ENCODE measurements at places on chromosomes 2 and 18.

- DNase-seq: no peak
Observed at GRCh38 chr2:215493376-215493775, 57.5 kb upstream of the FN1 start.

DNA sequence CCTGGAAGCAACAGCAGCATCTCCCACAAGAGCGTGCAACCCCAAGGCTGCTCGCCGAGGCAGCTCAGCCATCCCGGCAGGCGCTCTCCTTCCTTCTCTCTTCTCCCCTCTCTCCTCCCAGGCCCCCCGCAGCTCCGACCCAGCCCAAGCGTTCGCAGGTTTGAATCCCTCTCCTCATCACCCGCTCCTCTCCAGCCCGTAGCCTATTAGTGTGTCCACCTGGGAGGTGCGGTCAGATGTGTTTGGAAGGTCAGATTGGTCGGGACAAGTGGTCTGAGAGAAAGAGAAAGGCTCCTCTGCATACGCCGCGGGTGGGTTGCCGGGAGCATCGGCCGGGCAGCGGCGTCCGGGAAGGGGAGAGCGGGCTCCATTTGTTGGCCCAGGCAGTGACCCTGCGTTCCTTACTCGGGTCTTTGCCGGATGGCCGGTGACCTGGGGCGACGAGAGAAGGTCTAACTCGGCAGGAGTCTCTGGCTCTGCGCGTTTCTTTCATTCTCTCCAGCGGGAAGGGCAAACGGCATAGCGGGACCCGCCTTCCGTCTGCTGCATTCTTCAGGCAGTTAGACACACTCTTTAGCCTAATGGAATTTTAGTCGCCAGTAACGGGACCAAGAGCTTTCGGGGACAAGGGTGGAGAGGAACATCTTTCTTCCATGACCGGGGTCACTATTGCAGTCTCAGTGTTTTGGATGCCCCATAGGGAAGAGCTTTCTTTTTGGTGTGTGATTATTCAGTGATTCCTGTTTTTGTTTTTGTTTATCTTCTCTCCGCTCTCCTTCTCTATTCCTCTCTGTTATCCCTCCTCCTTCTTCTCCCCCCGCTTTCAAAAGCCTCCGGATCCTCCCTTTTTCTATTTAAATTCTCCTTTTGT, 1.1 kb upstream of the TMEFF2 start:
- DNase-seq: no peak

DNA sequence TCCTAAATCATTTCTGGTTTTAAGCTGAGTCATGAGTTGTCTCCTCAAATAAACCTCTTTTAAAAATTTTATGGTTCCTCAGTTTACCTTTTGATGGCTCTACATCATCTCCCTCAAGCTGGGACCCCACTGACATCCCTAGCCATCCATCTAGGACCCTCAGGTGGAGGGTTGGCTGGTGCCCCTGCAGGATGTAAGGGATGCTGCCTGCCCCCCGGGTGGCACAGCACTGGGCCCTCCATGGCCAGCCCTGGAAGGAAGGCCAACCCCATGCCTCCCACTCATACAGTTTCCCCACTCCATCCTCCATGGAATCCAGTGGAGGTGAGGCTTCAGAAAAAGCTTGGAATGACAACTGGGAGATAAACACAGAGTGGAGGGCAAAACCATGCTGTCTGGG, 17.2 kb upstream of the GPC1 start:
- no peak for DNase-seq

DNA sequence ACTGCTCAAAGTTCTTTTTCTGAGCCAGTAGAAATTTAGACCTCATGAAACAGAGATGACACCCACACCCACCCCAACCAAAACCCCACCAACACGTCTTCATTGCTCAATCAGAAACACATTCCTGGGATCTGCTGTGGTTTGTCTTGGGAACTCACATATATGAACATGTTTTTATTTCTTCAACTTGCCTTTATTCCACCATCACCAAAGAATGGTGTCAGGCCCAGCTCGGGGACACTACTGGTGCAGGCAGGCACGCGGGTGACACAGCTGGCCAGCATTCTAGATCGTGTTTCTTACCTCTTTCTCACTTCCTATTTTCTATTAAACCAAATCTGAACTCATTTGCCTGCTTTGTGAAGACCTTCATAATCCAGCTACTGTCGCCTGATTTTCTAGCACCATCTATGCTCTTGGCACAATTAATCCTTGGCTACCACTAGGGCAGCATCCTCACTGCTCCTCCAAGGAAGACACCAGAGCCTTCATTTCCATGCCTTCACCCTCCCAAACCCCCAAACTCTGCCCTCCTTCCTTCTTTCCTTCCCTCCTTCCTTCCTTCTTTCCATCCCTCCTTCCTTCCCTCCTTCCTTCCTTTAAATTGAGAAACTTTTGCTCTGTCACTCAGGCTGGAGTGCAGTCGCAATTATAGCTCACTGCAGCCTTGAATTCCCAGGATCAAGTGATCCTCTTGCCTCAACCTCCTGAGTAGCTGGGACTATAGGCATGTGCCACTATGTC, 157.1 kb downstream of the BCL2 start:
- no peak for DNase-seq

GRCh38 chr18:6748241-6748640, 18.7 kb downstream of the ARHGAP28 start:
- DNase-seq: peak; percentile 74

DNA sequence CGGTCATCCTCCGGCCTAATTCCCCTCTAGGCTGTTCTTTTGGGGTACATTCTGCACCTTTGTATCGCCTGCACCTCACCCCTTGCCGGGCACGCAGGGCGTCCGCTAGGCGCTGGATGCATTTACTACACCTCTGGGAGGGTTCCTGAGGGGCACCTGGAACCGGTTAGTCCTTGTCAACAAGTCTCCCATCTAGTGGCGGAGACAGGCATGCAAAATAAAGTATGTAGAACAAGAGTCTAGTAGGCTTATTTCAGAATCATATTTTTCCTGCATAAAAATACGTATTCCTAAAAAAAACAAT, 705 bp upstream of the TEX261 start:
- no peak for DNase-seq

DNA sequence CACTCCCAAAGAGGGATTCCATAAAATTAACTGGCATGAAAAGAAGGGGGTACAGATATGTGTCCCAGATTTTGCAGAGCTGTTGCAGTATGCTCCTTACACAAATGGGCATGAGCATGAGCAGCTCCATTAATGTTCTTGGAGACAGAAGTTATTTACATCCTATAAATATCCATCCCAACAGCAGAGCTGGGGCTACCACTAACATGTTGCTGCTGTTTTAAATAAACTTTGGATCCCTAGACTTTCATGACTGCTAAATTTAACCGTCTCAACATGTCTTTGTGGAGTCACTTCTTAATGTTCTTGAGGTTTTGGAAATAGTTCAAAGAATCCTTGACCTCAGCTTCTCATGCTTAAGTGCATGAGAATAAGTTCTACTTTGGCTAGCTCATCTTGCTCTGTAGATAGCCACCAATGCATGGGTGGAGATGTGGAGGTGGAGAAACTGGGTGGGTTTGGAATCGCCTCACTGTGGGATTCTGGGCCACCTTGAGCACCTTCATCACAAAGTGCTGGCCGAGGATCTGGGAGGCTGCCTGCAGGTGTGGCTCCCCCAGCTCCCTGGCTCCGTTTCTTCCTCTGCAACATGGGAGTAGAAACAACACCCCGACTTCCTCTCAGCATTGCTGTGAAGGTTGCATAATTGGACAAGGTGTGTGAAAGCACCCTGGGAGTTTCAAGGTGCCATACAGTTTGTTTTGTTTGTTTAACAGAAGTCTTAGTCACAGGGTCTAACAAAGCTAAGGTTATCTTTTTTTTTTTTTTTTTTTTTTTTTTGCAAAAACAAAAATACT, 307.2 kb downstream of the MYCN start:
- no peak for DNase-seq

DNA sequence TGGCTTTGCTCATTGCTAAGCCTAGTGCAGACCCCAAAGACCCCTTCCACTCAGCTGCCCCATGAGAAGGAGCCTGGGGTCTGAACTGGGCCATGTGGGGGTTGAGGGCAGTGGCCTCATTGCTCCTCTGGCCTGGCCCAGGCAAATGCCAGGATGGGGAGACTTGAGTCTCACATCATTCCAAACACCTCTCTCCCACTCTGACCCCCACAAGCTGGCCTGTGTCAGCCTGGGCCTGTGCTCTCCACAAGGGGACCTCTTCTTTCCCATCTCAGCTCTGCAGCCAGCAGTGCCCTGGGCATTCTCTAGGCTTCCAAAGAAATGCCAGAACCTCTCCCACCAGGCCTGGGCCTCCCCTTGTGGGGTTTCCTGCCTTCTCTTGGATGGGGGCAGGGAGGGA, 45.8 kb upstream of the OTOF start:
- DNase-seq: no peak

- no peak for DNase-seq
Observed at GRCh38 chr2:38279201-38279600, 97.9 kb downstream of the ATL2 start.

GRCh38 chr2:71687412-71687811, 234.1 kb downstream of the DYSF start:
- DNase-seq: peak; percentile 18

DNA sequence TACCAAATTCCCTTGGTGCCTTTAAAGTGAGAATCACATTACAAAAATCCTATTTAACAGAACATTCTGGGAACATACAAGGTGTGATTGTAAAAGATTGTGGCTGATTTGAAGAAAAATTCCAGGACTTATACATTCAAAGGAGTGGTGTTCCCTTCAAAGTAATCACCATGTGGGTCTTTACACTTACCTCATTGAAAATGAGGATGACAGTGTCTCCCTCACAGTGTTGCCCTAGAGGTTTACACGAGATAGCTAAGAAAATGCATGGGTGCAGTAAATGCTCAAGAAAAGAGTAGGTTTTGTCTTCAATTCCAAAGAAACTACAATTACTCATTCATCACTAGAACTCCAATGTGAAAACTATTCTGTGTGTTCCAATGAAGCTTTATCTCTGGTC, 331.5 kb downstream of the SLC4A3 start:
- DNase-seq: no peak

- no peak for DNase-seq
Observed at GRCh38 chr18:50117863-50118262, 77.1 kb downstream of the MYO5B start.

GRCh38 chr2:161842736-161843433, 218.7 kb downstream of the SLC4A10 start:
- DNase-seq: no peak

DNA sequence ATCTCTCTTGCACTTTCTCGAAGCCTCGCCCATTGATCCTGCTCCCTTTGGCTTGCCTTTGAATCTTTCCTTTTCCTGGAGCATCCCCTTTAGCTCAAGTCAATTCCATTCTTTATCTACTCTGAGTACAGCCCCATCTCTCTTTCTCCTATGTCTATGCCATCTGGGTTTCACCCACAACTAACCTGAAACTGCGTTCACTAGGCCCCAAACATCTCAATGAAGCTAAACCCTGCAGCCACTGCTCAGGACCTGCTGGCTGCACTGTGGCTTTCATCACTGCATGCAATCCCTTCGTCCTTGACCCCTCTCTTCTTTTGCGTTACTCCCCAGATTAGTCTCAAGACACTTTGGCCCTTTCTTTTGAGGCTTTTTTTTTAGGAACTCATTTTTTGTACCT, 81.6 kb upstream of the CYRIA start:
- no peak for DNase-seq

- no peak for DNase-seq
Observed at GRCh38 chr2:42196403-42197267, 27.5 kb downstream of the EML4 start.

DNA sequence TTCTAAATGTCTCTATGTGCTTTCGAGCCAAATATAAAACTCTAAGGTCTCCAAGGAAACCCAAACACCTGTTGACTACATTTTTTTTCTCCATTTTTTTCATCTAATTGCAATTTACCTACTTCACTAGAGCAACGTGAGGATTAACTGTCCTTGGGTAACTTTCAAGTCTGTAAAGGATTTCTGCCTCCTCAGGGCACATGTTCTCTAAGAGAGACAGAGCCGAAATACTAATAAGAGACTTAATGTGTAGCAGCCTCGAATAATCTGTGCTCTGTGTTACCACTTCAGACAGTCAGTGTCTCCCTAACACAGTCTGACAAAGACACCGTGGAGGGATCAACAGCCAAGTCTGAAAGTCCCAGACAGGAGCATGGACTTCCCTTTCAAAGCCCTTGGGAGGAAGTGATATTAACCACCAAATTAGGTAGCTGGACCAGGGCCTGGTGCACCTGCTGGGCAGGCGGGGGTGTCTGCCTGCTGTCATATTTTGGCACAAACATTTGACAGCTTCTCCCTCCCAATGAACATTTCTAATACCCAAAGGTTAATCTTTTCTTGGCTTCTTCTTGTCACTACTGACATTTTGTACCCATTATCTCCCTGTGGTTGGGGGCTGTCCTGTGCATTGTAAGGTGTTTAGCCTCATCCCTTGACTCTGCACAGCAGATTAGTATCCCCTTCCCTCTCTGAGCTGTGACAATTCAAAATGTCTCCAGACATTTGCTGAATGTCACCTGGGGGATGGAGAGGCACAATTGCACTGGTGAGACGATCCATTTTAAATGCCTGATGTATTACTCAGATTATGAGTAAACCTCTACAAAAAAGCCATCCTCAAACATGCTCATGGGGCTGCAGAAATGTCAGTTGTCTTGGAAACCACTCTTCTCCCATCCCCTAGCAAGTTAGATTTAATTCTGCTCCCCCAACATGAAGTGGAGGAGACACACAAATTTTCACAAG, 45.7 kb upstream of the LYPD1 start:
- no peak for DNase-seq

DNA sequence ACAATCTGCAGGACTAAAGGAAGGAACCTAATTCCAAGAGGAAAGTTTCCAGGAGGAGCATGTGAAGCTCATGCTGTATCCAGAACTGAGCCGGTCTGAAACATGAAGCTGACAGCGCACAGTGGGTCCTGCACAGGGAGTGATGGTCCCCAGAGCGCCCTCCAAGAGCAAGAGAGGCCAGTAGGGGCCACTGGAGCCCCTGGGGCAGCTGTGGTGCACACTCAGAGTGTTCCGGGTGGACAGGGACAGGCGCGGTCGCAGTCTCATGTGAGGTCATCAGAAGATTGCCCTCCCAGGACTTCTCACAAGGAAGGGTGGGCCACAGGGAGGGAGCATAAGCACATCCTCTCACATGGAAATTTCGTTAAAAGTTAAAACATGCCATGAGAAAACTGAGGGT, 355.9 kb downstream of the EIPR1 start:
- DNase-seq: no peak

- no peak for DNase-seq
Observed at GRCh38 chr2:1849450-1849849, 105.1 kb upstream of the PXDN start.

DNA sequence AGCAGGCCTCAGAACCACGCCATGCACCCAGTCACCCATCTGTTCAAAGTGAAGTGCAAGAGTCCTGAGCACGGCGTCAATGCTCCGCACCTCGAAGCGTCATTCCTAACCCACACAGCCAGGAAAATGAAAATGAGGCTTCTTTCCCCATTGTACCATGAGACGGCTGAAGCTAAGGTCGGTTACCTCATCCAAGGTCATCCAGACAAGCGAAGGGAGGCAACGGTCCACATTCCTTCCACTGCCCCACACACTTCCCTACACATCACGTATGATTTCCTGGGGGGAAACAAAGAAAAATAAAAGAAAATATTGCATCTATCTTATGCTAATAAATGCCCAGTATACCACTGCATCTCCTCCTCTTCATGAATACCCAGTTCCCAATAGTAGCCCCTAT, 113.5 kb upstream of the RAB6C start:
- DNase-seq: no peak
